ENCODE measurements at places on chromosomes 2 and 18.

GRCh38 chr18:58378411-58379379 is 250.2 kb downstream of the ALPK2 start:
- no peak for DNase-seq

DNA sequence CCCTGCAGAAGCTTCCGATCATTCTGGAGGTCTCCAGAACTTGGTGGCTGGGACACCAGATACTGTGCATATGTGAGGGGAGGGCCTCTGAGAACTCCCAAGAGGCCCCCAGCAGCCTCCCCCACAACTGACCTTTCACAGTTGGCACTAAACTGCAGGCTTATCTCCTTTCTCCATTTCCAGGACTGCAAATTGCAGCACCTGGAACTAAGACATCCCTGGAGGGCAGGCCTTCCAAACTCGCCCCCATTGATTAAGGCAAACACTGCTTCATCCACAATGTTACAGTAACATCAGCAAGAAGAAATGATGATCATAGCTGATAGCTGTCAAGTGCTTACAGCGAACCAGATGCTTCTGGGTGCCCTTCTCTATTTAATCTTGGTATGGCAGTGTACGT is 67.9 kb downstream of the TGOLN2 start:
- DNase-seq = no peak

DNA sequence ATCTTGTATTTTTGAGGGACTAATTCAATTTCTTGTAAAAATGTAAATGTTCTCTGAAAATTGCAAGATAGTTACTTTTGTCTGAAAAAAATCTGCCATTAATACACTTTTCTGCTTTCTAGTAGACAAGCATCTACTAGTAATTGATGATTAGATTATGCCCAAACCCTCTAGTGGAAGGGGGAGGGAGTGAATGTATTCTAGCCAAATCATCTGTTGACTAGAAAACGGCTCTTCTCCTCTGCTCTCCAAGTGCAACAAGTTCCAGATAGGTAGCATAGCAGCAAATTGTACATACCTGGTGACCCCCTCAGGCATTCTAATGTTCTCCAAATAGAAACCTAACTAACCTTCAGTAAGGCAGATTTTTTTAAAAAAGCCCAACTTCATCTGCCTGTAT is 58.6 kb downstream of the RELCH start:
- no peak for DNase-seq

- no peak for DNase-seq
These were observed 203.9 kb downstream of the PHLPP1 start for GRCh38 chr18:62919109-62919838.

DNA sequence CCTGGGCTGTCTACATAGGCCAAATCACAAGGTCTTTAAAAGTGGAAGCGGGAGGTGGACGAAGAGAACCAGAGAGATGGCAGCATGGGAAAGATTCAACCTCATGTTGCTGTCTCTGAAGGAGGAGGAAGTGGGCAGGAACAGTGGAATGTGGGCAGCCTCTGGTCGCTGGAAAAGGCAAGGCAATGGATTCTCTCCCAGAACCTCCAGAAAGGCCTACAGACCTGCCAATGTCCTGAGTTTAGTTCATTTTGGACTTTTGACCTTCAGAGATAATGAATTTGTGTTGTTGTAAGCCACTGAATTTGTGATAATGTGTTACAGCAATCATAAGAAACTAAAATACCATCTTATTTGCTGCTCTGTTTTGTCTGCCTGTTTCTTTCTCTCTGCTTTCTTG is 122.5 kb downstream of the RNF152 start:
- no peak for DNase-seq

- DNase-seq = no peak
These were observed 86.9 kb downstream of the SH3YL1 start for GRCh38 chr2:176917-177316.

DNA sequence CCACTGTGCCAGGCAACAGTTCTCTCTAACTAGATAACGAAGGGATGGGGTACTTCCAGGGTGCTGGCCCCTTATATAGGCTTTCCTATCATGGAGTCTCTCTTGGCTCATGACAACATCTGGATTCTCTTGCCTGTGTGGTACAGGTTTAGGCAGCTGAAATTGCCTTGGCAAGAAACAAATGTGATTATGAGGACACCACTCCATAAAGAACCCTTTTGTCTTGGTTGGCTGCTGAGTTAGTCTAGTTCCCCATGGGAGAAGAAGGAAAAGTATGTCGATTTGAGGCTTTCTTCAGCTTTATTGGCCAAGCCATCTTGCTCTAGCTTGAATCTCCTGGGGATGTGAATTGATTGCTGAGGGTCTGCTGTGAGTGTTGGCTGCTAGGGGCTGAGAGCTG is 76.3 kb upstream of the ZCCHC2 start:
- no peak for DNase-seq

- no peak for DNase-seq
These were observed at the start of gene NGEF for GRCh38 chr2:233013027-233013461. Gene NGEF, minus strand, starts transcription at chr2:233013256. Its CDS starts 38,366 bp downstream, at chr2:232974890.

DNA sequence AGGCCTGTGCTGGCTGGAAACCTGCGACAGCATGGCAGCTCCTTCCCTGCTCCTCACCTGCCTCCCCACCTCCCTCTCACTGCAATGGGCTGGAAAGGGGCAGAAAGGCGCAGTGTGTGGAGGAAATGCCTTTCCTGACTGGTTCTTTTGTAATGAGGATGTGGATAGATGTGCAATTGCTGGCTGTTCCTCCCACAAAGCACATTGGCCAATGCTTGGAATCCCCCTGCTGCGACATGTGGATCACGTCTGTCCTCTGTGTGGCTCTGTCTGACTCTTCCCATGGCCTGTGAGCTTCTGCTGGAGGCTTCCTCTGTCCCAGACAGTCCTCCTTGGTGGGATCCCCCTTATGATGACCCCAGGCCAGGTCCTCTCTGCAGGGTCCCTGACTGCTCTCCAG is 172.5 kb downstream of the NCK2 start:
- no peak for DNase-seq

DNA sequence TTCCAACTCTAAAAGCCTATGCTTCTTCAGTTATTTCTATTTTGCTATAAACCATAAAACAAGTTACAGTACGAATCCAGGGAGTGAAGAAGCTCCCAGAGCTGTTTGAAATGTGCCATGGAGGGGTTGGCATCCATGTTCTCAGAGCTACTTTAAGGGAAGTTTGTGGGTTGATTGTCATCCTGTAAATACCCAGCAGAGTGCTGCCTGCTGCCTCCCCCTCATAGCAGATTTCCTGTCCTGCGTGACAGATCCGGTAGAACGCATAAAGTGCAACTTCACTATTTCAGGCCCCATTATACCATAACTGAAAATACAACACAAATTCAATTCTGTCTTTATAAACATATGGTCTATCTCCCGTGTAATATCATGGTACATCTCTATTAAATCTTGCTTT is 114.4 kb downstream of the CTNNA2 start:
- no peak for DNase-seq

- DNase-seq = no peak
These were observed 247.3 kb downstream of the TTC32 start for GRCh38 chr2:19654310-19655090.

DNA sequence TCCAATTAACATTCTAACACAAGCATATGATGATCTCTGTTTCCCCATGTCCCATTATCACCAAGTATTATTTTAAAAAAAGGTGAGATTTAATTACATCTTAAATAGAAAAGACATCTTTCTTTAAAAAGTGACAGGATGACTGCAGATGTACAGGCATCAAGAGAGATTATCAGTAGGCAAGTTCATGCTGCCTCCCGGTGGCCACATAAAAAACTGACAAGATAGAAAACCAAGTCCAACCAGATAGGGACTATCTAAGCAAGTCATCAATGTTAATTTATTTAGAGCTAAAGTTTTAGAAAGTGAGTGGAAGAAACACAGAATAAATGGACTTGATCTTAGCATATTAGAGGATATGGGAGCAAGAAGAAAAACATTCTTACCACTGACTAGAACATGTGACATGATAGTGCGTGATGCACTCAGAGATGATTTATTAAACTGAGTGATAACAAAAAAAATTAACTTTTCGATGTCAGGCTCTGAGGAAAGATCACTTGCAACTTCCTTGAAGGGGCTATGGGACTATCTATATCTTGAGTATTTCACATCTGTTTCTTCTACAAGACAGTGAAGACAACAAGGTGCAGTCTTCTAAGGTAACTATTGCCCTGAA is 5.4 kb upstream of the TDRD15 start:
- DNase-seq = no peak

DNA sequence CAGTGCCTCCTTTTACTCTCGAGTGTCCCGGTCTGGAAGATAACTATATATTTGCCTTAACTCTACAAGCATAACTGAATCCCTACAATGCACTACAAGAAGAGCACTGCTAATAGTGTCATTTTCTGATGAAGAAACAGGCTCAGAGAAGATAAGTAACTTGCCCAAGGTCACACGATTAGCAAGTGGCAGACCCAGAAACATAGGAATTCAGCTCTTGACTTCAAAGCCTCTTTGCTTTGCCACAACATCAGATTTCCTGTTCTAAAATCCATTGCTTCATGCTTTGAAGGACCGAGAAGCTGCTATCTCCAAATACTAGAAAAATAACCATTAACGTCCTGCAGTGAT is 65.6 kb downstream of the HS1BP3 start:
- no peak for DNase-seq

GRCh38 chr2:196798980-196799379 is 503 bp downstream of the GTF3C3 start:
- no peak for DNase-seq

GRCh38 chr18:41917181-41917580 is 37.9 kb upstream of the PIK3C3 start:
- DNase-seq = no peak

GRCh38 chr2:29448096-29448688 is 333.0 kb downstream of the CLIP4 start:
- no peak for DNase-seq

DNA sequence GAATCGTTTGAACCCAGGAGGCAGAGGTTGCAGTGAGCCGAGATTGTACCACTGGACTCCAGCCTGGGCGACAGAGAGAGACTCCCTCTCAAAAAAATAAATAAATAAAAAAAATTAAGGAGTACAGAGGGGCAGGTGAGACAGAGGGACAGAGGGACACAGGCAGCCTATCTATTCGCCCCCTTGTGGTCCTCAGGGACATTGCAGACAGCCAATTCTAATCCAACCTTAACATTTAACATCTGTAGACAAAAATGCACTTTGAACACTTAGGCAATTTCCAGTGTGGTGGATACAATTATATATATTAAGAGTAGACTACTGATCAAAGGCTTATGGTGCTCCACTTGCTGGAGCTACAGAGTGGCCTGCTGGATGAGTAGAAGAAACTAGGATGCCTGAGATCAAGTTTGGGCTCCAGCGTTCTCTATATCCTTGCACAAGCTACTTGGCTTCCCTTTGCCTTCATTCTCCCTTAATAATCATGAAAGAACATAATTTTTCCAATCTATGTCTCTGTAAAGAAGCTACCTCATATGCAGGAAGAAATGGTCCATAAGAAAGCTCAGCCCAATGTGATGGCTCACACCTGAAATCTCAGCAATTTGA is 8.2 kb upstream of the SMARCAL1 start:
- peak; percentile 8 for DNase-seq

GRCh38 chr2:989781-990467 is 39.3 kb downstream of the SNTG2 start:
- no peak for DNase-seq

All from stimulated activated CD8-positive, alpha-beta memory T cell treated with anti-CD3 and anti-CD28 coated beads, Interleukin-15, amount 100 ng/mL, for 24 hours (primary cell).